GM12891 (cell line): ENCODE measurements at places on chromosomes 1 and 21.

DNA sequence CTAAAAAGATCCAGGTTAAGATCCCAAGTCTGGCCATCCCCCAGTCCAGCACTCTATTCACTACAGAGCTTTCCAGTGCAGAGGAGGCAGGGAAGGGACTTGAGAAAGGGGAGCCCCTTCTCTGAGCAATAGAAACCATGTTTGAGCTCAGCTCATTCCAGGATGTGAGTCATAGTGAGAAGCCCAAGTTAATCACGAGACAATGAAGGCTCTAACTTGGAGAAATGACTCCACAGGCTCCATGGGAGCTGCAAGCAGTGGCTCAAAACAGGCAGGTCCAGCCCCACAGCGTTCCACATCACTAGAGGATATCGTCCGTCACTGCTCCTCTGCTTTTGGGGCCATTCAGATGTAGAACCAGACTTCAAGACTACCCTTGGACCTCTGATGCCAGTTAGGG lies 59.1 kb downstream of the CAMK2N1 start:
- DNase-seq: no peak

DNA sequence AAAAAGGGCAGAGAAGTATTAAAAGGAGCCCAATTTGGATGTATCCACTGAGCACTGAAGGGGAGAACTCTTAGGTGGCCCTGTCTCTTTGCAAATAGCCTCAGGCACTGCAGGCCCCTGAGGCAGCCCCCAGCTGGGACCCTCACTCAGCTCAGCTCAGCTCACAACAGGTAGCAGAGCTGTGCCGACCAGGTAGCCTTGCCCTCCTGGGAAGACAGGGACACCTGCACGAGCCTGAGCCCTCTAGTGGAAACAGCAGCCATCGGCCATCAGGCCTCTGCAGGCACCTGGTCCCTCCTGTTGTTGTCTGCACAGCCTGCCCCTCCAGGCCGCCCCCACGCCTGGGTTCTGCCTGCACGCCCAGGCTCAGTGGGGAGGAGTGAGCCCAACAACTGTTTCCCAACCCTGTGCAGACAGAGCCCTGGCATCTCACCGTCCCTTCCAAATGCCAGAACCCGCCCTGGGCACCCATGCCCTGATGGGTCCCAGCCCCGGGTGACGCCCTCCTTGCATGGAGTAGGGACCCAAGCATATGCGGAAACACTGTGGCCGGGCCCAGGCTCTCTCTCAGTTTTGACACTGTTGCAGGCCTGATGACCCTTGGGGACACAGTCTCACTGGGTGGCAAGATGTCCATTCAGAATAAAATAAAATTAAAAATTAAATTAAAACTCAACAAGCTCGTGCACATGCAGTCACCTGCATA lies 60.0 kb upstream of the AJAP1 start:
- no peak for DNase-seq

DNA sequence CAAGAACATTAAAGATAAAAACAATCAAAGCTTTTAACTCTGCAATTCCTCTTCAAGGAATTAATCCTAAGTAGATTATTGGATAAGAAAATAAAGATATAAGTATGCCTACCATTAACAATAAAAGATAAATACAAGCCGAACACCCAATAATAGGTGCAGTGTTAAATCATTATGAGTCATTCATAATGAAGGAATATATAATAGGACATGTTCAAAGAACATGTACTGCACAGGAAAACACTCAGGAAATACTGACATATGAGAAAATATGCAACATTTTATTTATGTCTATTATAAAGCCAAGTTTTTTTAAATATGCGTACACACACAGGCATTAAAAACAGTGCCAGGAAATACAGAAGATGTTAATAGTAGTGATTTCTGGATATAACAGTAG lies 11.1 kb upstream of the EXO1 start:
- no peak for DNase-seq

DNA sequence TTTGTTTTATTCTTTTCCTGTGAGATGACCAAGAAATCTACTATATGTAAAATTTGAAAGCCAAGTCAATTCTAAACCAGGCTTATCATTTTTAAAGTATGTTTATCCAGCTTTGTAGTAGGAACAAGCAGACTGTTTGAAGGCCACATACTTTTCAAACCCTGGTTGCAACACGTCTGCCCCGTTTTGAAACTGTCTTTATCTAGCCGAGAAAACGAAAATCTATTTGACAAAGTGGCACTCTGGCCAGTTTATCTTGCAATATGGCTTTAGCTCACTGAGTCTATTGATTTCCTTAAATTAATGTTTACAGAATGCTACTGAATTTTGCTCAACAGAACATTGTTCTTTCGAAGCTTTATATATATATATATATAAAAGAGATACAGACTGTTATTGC lies 39.7 kb downstream of the PROX1 start:
- no peak for DNase-seq

DNA sequence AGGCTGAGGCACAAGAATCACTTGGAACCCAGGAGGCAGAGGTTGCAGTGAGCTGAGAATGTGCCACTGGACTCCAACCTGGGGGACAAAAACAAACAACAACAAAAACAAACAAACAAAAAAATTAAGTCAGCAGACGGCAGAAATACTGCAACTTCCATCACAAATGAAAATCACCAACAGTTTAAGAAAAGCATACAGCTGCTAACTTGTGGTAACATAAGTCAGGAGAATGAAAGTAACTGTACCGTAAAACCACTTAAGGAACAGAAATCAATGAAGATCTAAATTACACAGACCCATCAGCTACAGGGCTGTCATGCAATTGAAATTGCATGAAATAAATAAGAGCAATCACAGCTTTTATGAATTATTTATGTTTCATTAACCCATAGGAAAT lies 25.0 kb downstream of the MCOLN2 start:
- no peak for DNase-seq

GRCh38 chr21:18603261-18603660 lies 199.7 kb upstream of the TMPRSS15 start:
- DNase-seq: no peak

DNA sequence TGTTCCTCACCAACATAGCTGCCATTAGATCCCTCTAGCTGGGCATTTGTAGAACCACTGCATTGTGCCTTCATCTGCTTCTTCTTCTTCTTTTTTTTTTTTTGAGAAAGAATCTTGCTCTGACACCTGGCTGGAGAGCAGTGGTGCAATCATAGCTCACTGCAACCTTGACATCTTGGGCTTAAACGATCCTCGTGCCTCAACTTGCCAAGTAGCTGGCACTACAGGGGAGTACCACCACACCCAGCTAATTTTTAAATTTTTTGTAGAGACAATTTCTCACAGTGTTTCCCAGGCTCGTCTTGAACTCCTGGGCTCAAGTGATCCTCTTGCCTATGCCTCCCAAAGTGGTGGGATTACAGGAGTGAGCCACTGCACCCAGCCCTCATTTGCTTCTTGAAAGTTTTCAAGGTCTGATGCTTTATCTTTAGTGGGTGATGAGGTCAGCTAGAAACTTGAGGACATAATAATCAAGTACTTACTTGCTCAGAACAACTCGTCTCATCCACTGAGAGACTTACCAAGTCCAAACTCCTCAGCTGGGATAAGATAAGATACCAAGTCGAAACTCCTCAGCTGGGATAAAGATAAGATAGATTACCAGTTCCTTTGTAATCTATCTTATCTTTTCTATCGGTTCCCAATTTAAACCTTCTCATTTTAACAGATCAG lies 71.5 kb downstream of the MACF1 start:
- DNase-seq: no peak

GRCh38 chr1:29382851-29383745 lies 146.8 kb downstream of the PTPRU start:
- no peak for DNase-seq

DNA sequence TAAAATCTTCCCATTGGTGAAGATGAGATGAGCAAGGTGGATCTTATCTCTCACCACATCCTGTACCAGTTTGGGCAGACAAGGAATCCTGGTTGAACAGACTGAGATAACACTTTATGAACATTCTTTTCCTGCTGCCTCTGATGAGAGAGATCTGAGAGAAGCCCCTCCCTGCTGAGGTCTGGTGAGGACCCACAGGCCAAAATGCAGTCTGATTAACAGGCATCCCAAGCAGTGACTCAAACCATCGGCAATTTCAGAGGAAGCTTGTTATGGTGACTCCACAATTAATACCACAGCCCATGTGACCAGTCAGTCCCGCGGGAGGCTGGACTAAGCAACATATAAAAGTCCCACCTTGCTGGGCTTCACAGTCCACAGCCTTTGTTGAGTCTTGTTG lies at the start of gene PRR9:
PRR9 (plus strand) TSS at position 373 of the 400 bp plus-strand sequence. CDS start 561 bp downstream, outside the sequence.
- DNase-seq: no peak
